ENCODE measurements at places on chromosomes 2 and 18. TPM values are rescaled to one million over a fixed set of nuclear protein-coding genes. Genes with fewer than 3 reads are reported as not detected.

Gene FAM237A
- not detected for total RNA-seq

Gene PKDCC
- 3.9 TPM for total RNA-seq

Gene SCG2
- not detected for total RNA-seq

Gene POTEC
- total RNA-seq: not detected

Gene LRRC30
- total RNA-seq: not detected

Gene PLGLB2
- total RNA-seq: 1.5 TPM

Gene NXPH2
- total RNA-seq: not detected

Gene CLASP1
- 61.0 TPM for total RNA-seq

Gene IL36RN
- not detected for total RNA-seq

Gene SEMA4F
- 3.6 TPM for total RNA-seq

Gene SNTG2
- total RNA-seq: not detected

Gene TMEM247
- not detected for total RNA-seq

Gene CHRND
- not detected for total RNA-seq

Gene TDRD15
- not detected for total RNA-seq

Gene KCNG3
- total RNA-seq: under 0.01 TPM

Gene NTSR2
- not detected for total RNA-seq

Gene CNRIP1
- total RNA-seq: 46.4 TPM

Gene AMER3
- total RNA-seq: not detected

Gene TNFAIP6
- not detected for total RNA-seq

Gene SERPINB11
- not detected for total RNA-seq

Gene TYW5
- 6.5 TPM for total RNA-seq

Gene FMNL2
- 50.9 TPM for total RNA-seq
